ENCODE measurements at places on chromosomes 1 and 21.

DNA sequence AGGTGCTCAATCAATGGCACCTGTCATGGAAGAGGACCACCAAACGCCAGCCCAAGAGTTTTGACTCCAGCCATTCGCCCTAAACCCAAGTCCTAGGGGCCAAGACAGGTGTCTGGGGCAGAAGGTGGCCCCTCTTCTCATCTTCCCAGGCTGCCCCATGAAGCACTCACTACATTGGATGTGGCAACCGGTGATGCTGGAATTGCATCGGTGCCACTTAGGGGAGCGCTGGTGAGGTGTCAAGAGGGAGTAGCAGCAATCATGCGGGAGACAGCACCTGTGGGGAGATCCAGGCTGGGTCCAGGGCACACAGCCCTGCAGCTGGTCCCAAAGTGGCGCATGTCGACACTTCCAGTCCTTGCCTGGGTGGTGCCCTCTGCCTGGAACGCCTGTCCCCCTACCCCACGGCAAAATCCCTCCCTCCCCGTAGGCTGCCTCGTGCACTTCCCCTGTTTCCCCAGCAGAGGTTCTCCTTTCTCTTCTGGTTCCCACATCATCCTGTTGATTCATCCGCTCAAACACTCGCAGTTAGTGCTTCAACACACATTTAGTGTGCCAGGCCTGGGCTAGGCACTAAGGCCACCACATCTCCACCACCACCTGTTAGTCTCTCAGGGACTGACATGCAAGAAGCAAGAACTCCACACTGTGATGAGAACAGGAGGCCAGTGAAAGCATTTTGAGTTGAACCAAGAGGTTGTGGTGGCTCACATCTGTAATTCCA is 18.5 kb downstream of the PLA2G2D start:
- DNase-seq: peak; percentile 83

DNA sequence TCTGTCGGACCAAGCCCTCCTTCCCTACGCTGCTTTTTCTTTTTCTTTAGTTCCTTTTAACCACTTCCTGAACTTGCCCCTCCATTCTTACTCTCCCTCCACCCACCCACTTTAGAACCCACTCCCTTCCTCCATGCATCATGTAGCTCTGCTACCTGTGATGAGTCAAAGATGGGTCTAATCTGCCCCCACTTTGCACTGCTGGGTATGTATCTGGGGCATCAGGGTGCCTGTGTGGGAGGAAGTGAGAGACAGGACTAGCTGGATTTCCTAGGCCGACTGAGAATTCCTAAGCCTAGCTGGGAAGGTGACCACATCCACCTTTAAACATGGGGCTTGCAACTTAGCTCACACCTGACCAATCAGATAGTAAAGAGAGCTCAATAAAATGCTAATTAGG is 157.7 kb downstream of the SEC16B start:
- DNase-seq: no peak

DNA sequence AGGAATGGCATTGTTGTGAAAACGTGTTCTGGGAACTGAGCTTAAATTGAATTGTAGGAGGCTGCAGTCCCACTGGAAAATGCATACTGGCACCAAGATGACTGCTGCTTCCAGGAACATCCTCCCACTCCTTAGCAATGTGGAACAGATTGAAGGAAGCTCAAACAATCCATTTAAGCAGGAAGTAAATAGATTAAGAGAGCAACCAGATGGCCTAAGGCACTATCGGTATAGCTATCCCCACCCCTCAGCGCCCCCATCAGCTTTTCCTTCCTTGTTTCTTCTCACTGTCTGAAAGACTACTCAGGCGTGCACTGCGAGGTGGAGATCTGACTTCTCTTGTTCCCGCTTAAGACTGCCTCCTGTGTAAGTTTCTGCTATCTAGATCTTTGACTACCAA is 4.0 kb upstream of the IFI16 start:
- no peak for DNase-seq

GRCh38 chr1:54010415-54011117 is 7.4 kb downstream of the LDLRAD1 start:
- DNase-seq: no peak

GRCh38 chr1:225817611-225818061 is 7.7 kb downstream of the EPHX1 start:
- peak; percentile 90 for DNase-seq

GRCh38 chr1:26530410-26530894 is 891 bp downstream of the RPS6KA1 start:
- no peak for DNase-seq

DNA sequence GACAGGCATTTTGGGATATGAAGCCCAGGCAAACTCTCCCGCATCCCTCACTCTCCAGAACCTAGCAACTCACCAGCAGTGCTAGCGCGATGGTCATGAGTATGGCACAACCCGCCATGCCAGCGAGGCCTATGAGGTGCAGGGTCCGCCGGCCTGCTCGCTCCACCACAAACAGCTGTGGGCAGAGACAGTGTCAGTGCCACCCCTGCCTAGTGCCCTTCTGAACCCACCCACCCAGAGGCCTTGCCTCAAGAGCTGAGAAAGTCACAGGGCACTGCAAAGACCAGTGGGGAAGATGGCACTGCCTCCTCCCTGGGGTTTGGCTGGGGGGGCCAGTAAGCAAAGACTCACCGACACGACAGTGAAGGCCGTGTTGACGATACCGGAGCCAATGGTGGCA is 29.8 kb downstream of the SLC2A1 start:
- peak; percentile 2 for DNase-seq

DNA sequence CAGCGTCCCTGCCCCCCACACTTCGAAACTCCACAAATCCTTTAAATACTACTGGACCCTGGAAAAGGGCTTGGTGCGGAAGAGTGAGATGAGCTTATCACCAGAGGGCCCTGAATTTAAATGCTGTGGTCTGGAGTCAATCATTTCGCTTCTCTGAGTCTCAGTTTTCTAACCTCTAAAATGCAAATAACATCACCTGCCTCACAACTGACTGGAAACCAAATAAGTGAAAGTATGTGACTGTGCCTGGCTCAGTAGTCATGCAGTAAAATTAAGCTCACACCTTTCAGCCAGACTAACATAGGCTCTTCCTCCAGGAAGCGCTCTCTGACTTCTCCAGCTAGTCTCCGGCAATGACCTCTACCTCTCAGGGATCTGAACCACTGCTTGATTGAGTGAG is 4.2 kb downstream of the GJA4 start:
- no peak for DNase-seq

GRCh38 chr1:97806326-97806725 is 114.5 kb downstream of the DPYD start:
- no peak for DNase-seq

DNA sequence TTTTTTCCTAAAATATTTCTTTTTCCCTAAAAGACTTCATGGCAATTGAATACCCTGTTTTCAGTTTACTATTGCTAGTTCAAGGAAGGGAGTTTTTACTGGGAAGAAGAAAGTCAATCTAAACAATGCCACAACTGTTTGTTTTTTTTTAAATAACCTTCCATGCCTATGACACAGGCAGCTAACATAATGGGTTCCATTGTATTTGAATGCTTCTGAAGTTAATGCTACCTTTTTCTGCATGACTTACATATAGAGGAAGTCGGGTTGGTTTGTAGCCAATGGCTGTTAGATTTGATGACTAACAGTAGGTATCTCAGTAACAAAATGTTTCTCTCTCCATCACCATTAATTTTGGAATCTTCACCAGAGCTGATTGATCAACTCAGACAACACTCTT is 134.0 kb downstream of the KIF26B start:
- DNase-seq: no peak

GRCh38 chr1:111512931-111513330 is 9.5 kb upstream of the ADORA3 start:
- DNase-seq: no peak
